ENCODE measurements at places on chromosomes 3 and 15.

GRCh38 chr15:68681836-68682235 lies 103.0 kb downstream of the CORO2B start:
- DNase-seq = no peak

DNA sequence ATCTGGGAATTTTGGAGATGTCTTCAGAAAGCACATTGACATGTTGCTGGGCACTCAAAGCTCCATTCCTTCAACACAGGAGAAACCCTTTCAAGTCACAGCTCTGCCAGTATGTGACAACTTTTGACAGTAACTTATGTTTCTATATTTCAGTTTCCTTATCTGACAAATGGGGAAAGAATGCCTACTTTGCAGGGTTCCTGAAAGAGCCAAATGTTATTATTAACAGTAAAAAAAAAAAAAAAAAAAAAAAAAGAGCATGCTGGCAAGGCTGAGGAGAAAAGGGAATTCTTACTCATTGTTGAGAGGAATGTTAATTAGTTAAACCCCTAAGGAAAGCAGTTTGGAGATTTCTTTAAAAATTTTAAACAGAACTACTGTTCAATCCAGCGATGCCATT lies 272.5 kb upstream of the TGFBR2 start:
- DNase-seq = no peak

- DNase-seq = no peak
These were observed 24.3 kb downstream of the THBS1 start for GRCh38 chr15:39605146-39605545.

DNA sequence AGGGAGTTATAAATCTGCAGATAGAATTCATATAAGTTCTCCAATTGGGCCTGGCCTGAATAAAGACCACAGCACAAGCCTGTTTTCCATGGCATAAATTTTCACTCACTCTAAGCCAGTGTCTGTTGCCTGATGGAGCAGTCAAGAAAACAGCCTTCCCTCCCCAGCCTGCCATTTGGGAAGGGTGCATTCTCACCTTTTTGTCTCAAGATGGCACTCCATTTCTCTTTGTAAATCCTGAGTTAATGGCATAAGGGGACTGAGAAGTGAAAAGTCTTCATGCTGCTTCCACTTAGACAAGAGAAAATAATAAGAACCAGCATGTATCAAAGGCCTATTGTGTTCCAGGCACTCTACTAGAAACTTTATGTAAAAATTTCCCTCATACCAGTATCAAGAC lies 115.6 kb upstream of the MANF start:
- DNase-seq = no peak

GRCh38 chr15:67806536-67806935 lies 18.8 kb upstream of the SKOR1 start:
- DNase-seq = peak; percentile 3

DNA sequence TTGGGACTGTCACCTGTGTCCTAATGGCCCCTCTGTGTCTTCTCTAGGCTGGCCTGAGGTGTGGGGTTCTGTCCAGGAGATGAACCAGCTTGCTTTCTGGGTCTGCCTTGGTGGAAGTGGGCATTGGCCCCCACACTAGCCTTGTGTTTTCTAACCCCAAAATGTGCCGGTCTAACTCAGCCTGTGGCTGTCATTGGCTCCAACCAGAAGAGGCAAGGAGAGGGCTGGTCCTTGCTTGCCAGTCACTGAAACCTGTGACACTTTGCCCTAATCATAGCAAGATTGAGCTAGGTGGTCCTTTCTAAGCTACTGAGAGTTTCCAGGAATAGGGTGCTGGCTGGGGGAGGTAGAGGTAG lies 2.2 kb downstream of the C15orf39 start:
- DNase-seq = no peak

- DNase-seq = no peak
These were observed 38.6 kb upstream of the TSEN2 start for GRCh38 chr3:12445523-12446240.

- no peak for DNase-seq
These were observed 3.4 kb downstream of the CORO2B start for GRCh38 chr15:68582236-68582635.

DNA sequence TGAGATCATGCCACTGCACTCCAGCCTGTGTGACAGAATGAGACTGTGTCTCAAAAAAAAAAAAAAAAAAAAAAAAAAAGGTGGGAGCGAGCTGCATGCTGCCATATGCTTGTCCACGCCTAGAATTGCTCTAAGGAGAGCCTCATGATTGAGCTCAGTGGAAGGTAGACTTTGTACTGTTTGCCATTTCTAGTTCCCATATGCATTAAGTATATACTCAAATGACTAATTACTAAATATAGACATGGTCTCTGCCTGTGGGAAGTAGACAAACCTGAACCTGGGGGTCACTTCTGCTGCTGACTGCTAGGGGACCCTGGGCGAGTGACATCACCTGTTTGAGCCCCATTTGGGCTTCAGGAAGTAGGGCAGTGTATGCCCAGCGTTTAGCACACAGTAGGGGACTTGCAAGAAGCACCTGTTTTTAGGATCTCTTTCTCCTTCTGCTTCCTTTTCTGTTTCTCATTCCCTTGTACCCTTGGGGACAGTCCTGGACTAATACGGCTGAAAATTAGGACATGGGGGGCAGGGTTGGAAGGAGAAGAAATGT lies 27.2 kb downstream of the PRKCD start:
- DNase-seq = no peak

DNA sequence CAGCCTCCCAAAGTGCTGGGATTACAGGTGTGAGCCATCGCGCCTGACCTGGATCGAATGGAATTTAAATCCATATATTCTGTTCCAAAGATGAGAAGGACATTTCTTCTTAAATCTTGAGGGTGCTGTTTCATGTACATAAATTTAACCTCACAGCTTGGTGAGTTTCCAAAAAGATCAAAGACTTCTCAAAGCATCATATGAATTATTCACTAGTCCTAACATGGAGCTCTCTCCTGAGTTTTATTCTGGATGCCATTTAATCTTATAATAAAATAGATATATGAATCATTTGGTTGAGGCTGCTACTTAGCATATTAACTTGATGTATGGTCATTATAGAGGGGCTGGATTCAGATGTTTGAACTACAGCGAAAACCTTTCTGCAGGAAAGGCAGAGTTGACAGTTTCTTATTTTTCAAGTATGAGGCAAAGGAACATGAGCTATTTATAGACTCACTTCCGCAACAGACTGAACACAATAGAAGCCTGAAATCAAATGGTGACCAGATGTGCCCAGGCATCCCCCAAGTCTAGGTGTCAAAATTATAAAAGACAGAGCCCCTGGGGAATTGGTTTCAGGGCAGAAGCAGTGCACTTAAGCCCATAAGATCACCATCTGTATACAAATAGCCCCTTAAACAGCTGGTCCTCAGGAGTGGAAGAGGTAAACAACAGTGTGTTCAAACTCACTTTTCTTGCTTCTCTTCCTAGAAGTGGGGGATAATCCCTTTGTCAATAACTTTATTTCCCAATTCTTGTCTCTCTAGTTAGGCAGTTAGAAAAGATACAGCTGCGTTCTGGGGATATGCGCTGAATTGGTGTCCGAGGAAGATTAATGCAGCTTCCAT lies 29.7 kb downstream of the STARD9 start:
- DNase-seq = no peak

All from omental fat pad (tissue), 4 donors.